Jurkat, Clone E6-1 (cell line): ENCODE measurements at places on chromosomes 16 and 17.

DNA sequence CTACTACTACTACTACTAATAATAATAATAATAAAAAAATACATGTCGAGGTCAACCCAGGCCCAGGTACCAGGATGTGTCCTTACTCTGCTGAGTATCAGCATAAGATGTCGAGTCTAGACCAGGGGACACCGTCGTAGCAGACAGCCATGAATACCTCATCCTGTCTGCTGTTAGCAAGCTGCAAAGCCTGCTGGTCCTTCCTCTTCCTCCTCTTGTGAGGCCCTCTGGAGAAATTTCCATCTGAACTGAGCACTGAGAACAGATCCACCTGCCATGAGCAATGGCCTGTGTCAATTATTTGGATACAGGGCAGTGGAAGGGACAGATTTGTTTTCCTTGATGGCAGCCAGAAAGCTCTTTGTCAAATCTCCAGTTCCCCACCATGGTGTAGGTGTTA, 168.5 kb downstream of the XYLT1 start:
- peak; percentile 5 for DNase-seq

GRCh38 chr16:11342021-11342855, 3.0 kb upstream of the RMI2 start:
- DNase-seq, result no peak

DNA sequence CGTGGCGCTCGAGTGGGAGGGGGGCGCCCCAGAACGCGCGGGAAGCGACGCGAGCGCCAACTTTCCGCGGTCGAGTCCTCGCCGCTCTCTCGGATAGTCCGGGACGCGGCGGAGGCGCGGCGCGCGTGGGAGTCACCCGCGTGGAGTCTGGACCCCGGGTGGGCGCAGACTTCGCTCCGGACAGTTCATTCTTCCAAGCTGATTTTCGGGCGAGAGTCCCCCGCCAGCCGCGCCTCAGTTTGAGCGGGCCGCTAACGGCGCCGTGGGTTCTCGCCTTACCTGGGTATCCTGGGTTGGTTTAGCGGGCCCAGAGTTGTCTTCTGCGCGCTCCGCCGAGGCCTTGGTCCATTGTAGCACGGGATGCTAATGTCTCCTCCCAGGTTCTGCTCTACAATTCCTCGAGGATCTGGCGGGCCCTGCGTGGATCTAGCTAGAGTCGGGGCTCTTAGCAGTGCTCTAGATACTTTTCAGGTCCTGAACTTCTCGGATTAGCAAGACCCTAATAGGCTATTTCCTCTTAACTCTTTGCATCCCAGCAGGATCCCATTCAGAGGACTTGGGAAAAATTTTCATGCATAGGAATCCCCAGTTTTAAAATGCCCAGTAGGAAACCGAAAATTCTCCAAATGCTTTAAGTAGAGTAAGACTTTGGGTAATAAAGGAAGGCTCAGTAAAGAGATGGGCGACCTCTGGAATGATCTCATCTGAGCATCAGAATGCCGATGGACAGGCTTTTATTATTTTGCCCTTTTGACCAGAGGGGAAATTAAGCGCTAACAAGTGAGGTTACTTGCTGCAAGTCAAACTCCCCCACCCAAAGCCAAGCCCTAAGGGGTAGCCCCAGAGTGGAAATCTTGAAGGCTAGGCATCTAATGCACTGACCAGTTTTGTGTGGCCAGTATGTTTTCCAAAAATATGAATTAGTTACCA, 537 bp upstream of the GJC1 start:
- no peak for DNase-seq

GRCh38 chr16:84950906-84951305, 60.4 kb downstream of the ZDHHC7 start:
- DNase-seq, result peak; percentile 41
